ENCODE measurements at places on chromosomes 2 and 18.

DNA sequence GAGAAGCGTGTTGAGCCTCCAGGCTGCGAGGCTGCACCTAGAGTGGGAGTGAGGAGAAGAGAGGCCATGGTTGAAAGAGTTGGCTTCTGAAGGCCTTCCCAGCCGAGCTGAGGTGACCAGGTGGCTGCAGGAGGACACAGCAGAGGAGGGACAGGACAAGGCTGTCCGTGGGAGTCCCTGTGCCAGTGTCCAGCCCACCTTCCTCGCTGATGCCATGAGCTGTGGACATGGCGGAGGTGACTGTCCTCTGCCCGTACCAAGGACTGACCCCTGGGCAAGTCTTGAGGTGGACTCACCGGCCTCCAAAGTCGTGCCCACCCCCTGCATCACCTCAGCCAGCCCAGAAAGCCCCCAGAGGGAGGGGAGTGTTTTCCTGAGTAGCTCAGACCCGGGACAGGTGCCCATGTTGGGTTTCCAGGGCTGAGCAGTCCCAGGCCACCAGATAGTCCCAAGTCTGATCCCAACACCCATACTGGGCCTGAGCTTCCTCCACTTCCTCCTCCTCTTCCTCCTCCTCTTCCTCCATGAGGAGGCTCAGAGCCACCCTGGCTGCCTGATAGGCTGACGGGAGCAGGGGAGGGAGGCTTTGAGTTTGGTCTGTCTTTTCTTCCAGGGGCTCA is 43.0 kb upstream of the FOSL2 start:
- no peak for DNase-seq

DNA sequence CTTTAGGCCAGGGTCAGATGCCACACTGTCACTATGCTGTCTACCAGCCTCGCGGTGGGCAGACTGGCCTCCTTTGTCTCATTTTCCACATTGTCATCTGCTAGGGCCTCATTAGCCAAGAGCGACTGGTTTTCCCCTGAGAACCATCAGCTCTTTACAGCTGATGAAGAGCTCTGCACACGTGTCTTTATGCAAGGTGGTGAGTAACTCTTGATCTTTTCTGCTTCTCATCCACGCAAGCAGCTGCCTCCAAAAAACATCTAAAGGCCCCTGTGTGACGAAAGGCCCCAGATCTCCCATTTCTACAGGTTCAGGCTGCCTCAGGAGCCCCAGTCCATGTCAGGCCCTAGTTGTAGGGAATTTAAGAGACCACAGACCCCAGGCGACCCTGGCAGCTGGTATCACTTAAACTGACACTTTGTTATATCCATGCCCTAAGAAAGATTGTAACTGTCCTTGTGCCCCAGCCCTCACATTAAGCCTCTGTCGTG is 52.9 kb downstream of the DPYSL5 start:
- no peak for DNase-seq

DNA sequence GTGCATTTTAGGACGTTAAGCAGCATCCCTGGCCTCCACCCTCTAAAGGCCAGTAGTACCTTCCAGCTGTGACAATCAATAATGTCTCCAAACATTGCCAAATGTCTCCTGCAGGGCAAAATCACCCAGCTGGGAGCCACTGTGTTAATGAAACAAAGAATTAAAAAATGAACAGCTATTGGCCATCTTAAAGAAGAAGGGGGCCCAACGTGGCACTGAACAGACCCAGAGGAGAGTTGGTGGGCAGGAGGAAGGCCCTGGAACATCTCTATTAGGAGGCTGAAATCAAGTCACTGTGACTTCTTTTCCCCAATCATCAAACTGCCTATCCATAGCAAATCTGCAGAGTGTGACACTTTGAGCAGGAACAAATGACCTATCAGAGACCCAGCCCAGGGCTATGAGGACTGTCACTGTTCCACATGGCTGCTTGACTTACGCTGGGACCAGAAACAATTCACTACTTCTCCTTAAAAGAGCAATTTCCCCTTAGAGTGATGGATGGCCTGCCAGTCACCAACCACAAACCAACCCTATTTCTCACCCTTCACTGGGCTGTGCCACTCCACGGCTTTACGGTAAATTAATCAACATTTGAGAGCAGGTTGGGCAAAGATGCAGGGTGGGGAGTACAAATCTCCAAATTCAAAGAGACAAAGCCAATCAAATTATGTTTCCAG is 35.2 kb upstream of the TEX51 start:
- no peak for DNase-seq

GRCh38 chr2:165054652-165055051 is 99.3 kb upstream of the SLC38A11 start:
- DNase-seq = peak; percentile 35

DNA sequence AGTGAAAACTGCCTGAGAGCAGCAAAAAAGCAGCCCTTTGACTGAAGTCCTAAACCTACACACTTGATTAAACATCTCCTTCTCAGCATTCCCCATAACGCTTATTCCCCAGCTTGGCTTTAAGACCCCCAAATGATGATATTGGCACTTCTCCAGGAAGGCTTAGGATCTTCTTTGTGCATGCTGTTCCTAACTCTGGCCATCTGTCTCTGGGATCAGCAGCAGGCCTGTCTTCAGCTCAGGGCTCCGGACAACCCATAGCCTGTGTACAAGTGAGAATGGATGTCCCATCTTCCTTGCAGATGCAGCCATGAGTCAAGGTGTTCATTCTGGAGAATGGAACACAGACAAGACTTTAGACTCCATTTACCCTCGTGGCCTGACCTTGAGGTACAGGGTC is 81.6 kb upstream of the TMEM17 start:
- DNase-seq = no peak

- DNase-seq = no peak
These were observed 198.3 kb downstream of the MGAT5 start for GRCh38 chr2:134452042-134452733.

DNA sequence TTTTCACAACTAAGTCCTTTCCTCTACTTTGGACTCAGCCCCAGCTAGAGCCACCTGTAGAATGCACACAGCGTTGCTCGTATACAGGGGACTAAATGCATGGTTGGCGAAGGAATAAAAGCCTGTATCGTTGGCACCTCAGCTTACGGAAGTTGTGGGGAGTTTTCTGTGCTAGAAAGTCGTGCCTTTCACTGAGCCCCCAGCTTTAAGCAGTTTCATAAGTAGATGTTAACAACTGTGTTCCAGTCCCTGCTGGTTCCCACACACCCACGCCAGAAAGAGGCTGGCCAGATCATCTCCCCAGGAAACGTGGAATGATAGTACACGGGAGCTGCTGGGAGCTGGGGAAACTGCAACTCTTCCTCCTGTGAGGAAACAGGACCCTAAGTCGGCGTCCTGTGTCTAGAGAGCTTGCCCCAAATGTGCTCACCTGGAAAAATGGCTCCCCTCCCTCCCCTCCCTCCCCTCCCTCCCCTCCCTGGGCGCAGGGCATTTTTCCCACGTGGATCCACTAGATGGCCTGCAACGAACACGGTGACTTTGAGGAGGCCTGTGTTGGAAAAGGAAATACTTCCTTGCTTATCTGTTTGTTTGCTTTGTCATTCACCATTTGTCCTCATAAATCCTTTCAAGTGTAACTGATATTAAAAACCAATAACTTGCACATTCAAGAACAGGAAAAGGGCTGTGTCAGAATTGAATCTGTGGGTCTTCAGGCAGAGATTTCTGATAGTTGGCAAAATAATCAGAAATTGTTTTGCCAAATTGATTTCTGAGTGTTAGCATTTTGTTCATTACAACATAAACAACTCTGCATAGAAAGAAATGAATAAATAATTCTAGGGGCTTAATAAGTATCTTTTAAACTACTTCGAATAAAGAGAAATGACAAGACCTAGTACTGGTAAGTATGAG is 43.9 kb upstream of the RFX8 start:
- DNase-seq = no peak

DNA sequence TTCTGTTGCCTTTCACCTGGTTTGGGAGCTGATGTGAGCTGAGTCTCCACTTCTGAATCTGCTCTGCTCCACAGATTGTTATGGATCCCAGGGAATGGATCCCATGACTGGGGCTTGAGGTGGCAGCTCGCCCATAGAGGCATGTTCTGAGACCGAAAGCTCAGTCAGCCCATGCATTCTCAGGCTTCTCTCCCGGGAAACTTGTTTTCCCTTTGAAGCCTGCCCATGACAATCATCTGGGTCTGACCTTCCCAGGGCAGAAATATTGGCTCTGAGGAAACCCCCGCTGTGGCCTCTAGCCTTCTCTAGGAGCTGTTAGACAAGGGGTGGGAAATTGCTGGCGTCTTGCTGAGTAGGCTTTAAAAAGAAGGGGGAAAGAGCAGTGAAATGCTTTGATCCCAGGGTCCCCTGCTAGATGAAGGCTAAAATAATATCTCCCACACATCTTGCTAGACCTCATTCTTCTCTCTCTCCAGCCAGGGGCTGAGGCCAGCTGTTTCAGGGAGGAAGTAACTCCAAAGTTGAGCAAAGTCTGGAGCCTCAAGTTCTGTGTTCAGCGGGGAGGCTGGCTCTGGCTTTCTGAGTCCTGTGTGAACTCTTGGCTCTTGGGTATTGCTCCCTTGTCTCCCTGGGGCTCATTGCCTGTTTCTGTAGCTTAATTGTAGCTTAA is 2.0 kb downstream of the VAMP8 start:
- no peak for DNase-seq
